Subcutaneous preadipocyte (primary cell): ENCODE measurements at places on chromosomes 13 and 19. TPM values are rescaled to one million over a fixed set of nuclear protein-coding genes. Genes with fewer than 3 reads are reported as not detected.

The EFNB2 gene
- under 0.01 and 4.1 TPM in 2 replicates for total RNA-seq

The ZNF345 gene
- total RNA-seq = 1.8 and 2.2 TPM in 2 replicates

The SRRM5 gene
- 0.37 TPM in 1 of 2 replicates, not detected in the other for total RNA-seq

The ZNF546 gene
- total RNA-seq = 5.1 and 5.9 TPM in 2 replicates

The PDE4C gene
- 0.20 TPM in 1 of 2 replicates, not detected in the other for total RNA-seq
